ENCODE measurements at places on chromosomes 6 and 20.

GRCh38 chr6:131811500-131811899 is 3.7 kb downstream of the ENPP1 start:
- no peak for DNase-seq

DNA sequence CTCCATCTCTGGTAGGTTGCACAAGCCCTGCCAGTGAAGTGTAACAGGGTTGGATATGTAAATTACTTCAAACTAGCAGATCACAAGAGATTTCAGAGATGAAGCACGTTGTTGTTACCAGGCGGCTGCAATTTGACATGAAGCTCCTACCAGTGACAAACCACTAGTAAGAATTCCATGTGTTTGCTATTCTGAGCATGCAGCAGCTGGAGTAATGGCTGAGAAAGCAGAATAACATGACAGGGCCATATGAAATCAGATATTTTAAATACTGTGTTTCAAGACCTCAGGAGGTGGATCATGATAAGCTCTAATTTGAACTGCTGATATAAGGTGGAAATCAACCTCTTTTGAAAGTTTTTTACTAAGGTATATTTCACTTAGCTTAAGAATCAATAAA is 11.4 kb downstream of the RIN2 start:
- DNase-seq, result no peak

DNA sequence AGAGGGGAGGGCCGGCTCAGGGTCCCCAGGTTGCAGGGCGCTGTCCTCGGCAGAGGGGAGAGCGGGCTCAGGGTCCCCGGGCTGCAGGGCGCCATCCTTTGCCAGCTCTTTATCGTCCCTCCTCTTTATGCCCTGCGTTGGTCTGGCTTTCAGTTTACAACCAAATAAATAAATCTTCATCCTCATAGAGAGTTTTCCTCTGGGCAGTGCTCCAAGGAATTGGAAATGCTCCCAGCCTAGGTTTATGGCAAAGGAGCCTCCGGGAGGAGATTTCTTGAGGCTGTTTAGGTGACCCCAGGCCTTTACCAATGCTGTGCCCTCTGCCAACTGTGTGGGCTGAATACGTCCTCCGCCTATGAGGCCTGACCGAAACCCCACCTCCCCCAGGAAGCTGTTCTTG is 60.2 kb downstream of the CHMP4B start:
- no peak for DNase-seq

- DNase-seq, result no peak
Observed at GRCh38 chr6:79385333-79385732, 150.9 kb upstream of the HMGN3 start.

DNA sequence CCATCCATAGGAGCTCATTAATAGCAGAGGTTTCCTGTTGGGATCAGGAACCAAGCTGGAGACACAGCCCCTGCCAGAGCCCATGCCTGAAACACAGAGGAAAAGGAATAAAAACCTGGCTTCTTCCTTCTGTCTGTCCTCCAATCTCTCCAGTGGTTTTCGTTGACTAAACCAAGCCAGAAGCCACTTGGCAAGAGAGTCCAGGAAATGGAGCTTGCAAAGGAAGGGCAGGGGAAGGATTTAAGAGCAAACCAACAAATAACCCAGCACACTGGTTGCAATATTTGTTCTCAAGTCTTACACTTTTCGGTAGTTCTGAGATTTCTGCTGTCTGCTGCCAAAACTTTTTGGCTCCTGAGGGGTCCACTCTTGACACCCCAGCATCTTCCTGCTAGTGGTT is 137.0 kb upstream of the BMP2 start:
- DNase-seq, result no peak

DNA sequence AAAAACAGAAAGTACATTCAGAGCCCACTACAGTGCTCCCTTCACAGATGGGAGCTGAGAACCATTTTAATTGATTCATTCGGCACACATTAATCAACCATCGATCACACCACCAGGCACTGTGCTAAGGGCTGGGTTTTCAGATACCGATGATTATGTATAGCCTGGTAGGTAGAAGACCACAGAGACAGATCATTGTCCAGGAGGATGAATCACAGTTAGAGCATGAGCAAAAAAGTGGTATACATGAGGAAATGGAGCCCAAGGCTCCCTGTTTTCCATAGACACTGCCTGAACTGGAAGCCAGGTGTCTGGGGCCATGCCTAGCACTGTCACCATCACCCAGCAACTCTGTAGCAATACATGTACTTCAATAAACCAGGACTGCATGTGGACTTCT is 9.0 kb upstream of the PRDM1 start:
- no peak for DNase-seq

- DNase-seq, result no peak
Observed at GRCh38 chr6:156859686-156860085, 82.5 kb downstream of the ARID1B start.

DNA sequence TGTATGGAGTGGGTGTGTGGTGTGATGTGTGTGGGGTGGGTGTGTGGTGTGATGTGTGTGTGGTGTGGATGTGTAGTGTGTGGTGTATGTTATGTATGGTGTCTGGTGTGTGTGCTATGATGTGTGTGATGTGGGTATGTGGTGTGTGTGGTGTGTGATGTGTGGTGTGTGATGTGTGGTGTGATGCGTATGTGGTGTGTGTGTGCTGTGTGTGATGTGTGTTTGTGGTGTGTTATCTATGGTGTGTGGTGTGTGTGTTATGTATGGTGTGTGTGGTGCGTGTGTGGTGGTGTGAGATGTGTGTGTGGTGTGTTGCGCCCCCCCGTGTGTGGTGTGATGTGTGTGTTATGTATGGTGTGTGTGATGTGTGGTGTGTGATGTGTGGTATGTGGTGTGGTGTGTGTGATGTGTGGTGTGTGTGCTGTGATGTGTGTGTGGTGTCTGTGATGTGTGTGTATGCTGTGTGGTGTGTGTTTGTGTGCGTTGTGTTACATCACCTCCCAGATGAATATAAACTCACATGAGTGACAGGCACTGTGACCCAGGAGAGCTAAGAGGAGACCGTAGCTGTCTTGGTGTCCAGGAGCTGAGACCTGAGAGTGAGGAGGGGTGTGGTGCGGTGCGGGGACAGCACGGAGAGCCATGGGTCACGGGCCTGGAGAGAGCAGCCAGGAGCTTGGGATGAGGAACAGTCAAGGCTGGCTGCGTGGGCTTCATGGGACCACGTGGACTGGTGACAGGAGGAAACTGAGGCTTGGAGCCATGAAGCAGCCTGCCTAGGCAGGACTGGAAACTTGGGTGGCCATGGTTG is 8.8 kb downstream of the DLGAP4 start:
- DNase-seq, result no peak

DNA sequence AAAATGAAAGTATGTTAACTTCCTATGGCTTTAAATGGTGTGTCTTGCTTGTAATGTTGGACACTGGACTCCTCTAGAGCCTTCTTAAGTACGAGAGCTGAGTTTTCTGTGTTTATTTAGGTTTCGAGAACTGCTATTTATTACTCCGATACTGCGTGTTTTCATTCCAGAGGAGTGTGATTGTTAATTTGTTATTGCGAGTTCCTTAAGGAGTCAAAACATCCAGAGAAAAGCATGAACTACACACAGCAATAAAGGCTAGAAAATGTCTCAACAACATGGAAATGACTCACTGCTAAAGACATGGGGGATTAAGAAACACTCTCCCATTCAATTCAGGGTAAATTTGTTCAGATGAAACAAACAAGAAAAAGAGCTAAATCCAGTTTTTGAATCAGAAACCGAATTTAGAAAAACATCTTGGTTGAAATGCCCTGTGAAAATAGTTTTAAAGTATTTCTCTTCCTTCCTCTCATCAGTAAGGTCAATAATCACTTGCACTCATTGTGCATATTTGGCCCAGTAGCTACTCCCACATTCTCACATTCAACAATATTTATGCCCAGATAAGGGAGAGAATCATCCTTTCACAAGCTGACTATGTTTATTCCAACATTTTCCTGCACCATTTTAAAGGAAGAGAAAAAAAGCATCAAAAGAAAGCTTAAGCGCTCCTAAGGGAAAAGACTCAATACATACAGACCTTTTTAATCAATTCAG is 36.0 kb downstream of the ATXN1 start:
- DNase-seq, result no peak

DNA sequence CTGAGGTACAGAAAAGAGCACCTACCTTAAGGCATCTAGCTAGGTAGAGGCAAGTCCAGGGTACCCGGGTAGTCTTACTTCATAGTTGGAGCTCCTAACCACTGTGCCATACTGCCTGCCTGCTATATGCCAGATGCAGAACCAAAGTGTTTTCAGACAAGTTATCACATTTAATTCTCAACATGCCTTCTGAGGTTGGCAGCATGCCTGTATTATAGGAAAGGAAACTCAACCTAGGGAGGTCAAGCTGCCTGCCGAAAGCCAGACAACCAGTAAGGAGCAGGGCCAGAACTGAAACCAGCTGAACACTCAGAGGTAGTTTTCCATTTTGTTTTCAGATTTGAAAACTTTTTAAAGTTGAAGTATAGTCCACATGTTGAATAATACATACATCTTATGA is 5.4 kb downstream of the CTNNBL1 start:
- DNase-seq, result no peak

- DNase-seq, result no peak
Observed at GRCh38 chr20:36472637-36473090, 68.7 kb upstream of the MYL9 start.

DNA sequence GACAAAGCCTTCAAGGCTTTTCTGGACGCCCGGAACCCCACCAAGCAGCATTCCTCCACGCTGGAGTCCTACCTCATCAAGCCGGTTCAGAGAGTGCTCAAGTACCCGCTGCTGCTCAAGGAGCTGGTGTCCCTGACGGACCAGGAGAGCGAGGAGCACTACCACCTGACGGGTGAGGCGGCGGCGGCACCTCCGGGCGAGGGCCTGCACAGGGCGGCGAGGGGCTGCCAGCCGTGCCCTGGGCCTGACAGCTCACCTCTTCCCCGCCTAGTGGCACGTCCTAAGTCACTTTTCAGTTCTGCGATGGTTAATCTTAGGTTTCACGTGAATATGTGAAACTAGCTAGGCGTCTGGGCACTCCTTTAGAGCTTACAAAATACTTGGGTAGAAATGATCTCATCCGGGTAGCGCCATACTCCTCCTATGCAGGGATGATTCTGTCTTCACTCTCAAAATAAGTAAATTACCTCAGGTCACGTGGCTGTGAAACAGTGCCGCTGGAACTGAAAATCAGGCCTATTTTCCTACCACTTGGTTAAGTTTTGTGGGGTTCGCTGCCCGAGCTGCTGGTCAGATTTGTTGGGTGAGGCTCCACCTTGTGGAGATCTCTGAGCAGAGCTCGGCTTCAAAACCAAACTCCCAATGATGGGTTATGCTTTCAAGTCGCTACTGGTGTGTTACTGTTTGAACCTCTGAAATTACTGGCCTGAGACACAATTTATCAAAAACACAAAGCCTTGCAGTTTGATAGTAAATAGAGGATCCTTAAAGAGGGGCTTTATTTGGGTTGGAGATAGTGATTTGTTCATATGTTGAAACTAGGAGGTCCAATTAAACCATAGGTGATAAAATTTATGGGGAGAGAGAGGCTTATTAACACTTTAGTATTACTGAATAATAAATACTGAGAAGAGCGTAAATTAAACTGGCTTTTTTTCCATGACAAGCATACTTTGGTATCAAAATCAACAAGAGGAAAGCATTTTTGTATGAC is 15.5 kb upstream of the CLDN20 start:
- DNase-seq, result peak; percentile 54

DNA sequence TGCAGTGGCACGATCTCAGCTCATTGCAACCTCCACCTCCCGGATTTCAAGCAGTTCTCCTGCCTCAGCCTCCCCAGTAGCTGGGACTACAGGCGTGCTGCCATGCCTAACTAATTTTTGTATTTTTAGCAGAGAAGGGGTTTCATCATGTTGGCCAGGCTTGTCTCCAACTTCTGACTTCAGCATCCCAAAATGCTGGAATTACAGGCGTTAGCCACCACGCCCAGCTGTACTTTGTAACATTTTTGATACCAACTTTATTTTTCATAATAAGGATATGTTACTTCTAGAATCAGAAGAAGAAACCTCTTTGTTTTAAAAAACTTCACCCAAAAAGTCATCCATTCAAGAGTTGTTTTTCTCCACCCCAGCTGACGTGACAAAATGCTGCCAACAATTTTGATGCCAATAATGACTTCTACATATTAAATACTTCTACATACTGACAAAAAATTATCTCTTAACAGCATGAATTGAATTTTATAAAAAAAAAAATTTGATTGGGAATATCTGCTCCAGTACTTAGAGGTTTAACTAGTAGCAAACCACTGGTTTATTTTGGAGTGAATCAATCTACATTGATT is 22.5 kb upstream of the PRIM2 start:
- no peak for DNase-seq

All from occipital lobe (tissue), 3 donors.